ENCODE measurements at places on chromosomes 2 and 18. TPM values are rescaled to one million over a fixed set of nuclear protein-coding genes. Genes with fewer than 3 reads are reported as not detected.

FSIP2 gene
- total RNA-seq = 0.36 TPM

GALM gene
- 28.3 TPM for total RNA-seq

KRTCAP3 gene
- 12.2 TPM for total RNA-seq

XDH gene
- not detected for total RNA-seq

POTEJ gene
- total RNA-seq = not detected

LIMS4 gene
- 1.1 TPM for total RNA-seq

SPIRE1 gene
- 1.7 TPM for total RNA-seq

GAD1 gene
- total RNA-seq = 1.6 TPM

SKA1 gene
- total RNA-seq = 27.8 TPM

MIB1 gene
- total RNA-seq = 34.4 TPM

TCF7L1 gene
- total RNA-seq = not detected

POU3F3 gene
- total RNA-seq = not detected

COL4A3 gene
- total RNA-seq = not detected

TEKT4 gene
- not detected for total RNA-seq

NAT8 gene
- not detected for total RNA-seq

SLC11A1 gene
- 1.7 TPM for total RNA-seq

GCA gene
- total RNA-seq = 20.9 TPM
